ENCODE measurements at places on chromosomes 2 and 18.

DNA sequence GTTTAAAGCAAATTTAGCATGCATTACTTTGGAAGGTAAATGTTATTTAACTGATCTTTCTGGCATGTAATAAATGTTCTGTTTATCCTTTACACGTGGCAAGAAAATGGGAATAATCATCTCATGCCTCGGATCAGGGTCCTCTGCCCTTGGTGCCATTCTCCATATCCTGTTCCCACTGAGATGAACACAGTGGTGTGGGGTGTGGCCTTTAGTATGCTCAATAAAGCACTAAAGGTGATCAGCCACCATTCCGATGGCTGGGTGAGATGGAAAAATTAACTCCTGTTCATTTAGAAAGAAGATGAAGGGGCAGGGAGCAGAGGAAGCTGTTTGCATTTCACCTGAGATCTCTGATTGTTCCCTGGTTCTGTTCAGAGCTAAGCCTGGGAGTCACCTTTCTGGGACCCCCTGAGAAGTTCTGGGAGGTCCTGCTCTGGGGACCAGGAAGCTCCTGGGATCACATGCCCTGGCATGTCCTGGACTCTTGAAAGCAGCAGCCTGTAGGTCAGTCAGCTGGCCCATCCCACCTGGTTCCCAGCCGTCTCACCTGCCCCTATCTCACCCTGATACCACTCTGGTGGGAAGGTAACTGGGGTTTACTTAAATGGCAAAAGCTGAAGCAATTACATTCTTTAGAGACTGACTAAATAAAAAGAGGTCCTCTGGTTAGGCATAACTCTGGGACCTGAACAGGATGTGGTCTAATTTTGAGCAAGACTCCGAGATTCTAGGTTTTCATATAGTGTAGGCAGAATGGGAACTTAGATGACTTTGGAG lies 288.9 kb upstream of the EPAS1 start:
- no peak for DNase-seq

DNA sequence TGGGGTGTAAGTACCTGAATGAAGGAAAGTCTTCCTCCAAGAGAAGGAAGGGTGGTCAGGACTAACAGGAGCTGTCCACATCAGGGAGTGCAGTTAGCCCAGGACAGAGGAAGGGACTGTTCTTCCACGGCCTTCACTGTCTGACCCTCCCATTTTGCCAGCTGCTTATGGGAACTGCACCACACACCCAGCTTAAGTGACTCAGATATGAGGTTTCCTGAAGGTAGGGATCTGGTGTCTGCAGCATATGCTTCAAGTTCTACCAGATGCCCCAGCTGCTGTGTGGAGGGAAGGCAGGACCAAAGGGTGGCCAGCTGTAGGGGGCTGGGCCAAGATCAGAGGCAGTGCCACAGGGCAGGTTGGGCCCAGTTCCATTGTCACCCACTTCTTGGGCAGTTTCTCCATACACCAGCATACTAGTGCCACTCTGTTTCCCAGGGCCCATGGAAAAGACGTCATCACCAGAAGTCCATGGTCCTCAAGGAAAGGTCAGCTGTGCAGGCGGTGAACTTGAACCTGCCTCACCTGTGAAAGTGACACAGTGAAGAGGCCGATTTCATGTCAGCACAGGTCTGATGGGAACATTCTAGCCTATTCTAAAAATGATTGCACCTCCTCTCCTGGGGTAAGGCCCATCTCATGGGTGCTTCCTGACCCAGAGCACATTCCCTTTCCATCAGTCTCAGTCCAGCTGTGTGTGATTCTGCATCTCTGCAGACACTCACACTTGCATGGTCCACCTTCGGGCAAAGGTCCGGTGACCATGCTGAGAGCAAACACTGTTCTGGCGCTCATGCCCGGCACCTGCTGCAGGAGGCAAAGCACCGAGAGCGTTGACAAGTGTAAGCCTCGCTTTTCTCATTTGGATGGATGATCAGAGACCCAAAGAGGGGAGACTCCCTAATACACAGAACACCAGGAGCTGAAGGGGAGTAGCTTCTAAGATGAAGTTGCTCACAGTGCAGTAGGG lies 68.0 kb downstream of the ACAA2 start:
- no peak for DNase-seq

DNA sequence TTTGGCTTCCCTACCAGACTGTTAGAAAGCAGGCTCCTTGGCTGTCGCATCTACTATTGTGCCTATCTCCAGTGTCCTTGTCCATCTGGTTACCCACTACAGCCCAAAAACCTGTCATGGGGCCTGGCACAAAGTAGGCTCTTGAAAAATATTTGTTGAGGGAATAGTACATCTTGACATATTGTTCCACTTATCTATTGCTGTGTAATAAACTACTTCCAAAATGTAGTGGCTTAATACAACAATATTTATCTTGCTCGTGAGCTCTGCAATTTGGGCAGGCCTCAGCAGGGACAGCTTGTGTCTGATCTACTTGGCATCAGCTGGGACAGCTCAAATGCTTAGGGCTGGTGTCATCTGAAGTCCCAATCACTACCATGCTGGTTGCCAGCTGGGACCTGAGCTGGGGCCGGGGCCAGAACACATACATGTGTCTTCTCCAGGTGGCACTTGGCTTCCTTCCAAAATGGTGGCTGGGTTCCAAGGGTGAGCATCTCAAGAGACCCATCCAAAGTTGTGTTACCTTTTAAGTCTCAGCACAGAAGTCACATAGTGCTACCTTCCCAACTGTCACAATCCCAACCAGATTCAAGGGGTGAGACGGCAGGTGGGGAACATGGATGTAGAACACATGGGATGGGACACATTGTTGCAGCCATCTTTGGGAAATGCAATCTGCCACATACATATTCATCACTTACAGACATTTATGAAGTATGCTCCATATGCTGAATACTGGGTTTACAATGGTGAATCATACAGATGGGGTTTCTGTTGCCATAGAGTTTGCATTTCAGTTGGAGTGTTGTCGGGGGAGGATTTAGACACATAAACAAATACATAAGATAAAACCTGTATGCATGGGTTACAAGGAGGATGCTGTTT lies 134.2 kb downstream of the FOXI3 start:
- DNase-seq = no peak

DNA sequence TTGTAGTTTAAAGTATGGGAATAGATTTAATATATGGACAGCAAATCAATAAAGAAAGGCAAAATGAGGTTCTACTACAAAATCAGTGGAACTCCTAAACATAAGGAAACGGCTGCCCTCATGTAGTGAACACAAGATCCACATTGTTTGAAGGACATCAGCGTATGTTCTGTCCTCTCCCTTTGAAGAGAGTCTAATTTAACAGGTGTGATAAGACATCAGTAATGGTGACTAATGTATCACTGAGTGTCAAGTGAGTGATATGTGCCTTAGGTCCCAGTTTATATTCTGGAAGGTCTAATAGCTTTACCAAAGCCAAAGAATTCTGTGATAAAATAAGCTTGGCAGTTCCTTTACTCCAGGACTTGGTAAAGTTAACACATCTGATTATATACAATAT lies 248.7 kb downstream of the PTPRM start:
- no peak for DNase-seq

- peak; percentile 92 for DNase-seq
Observed at GRCh38 chr2:127700527-127701192, 637 bp upstream of the SFT2D3 start.

DNA sequence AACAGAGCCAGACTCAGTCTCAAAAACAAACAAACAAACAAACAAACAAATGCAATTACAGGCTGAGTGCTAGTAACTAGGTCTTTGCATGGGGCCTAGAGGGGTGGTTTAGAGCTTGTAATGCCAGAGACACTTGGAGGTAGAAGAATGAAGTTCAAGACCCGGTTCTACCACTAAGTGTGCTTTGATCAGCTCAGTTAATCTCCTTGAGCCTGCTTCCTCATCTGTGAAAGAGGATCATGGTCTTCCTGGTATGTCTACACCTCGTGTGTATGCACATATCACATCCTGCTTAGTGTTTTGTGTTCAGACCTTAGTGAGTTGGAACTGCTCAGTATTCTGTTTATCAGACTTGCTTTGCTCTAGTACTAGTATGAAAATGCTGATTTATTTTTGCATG lies 4.8 kb upstream of the ATP6V1C2 start:
- DNase-seq = no peak

DNA sequence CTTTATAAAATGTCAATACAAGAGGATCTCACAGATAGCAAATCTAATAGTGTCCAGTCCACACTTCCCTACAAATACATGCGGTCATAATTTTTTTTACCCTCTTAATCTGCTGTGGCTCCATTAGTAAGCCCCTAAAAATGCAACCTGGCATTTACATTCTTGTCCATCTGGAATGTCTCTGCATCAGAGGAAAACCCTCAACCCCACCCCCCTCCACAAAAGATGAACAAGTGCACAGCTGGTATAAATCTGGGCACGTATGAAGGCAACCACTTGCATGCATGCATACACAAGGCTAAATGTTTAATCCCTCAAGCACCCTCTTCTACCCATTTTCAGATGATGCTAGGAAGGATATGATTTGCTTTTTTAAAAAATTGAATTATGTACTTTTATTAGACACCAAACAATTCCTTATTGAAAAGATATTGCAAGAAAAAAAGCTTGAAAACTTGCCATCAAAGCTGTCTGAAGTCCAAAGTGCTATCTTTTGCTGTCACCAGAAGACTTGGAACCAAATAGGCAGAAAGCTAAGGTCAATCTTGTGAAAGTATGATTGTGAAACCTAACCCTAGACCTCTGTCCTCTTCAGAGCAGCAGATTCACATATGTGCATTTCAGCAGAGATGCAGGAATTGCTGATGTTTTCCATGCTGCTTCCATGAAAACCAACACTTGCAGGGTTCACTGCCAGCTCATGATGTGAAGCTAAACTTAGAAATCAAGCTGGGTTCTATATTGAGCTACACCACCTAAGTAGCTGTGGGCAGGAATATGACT lies 39.0 kb downstream of the IRS1 start:
- DNase-seq = no peak

- no peak for DNase-seq
Observed at GRCh38 chr2:98985905-98986666, 50.1 kb upstream of the CRACDL start.

GRCh38 chr2:203887677-203888076 lies 20.1 kb downstream of the CTLA4 start:
- no peak for DNase-seq

- no peak for DNase-seq
Observed at GRCh38 chr2:174121612-174122011, 126.7 kb downstream of the OLA1 start.

GRCh38 chr2:109318150-109318948 lies 189.3 kb downstream of the SH3RF3 start:
- no peak for DNase-seq

DNA sequence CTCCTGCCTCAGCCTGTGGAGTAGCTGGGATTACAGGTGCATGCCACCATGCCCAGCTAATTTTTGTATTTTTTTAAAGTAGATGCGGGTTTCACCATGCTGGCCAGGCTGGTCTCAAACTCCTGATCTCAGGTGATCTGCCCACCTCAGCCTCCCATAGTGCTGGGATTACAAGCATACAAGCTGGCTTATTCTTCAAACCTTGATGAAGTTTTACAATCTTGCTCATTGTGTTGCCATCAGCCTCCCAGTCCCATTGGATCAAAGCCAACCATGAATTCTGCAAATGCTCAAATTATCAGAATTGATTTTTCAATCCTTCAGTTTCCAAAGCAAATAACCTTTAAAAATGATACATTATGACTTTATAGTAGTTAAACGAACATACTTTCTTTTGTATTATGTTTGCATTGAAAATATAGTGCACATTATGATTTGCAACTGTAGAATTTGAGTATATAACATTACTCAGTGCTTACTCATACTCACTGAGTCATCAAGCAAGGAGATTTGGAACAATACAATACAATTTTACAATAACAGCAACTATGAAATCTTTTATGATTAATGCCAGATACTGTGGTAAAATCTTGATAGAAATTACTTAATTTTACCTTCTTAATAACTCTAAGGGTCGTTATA lies 1491.9 kb upstream of the CELF4 start:
- DNase-seq = no peak

- no peak for DNase-seq
Observed at GRCh38 chr18:46243095-46243494, 138.9 kb downstream of the HAUS1 start.

DNA sequence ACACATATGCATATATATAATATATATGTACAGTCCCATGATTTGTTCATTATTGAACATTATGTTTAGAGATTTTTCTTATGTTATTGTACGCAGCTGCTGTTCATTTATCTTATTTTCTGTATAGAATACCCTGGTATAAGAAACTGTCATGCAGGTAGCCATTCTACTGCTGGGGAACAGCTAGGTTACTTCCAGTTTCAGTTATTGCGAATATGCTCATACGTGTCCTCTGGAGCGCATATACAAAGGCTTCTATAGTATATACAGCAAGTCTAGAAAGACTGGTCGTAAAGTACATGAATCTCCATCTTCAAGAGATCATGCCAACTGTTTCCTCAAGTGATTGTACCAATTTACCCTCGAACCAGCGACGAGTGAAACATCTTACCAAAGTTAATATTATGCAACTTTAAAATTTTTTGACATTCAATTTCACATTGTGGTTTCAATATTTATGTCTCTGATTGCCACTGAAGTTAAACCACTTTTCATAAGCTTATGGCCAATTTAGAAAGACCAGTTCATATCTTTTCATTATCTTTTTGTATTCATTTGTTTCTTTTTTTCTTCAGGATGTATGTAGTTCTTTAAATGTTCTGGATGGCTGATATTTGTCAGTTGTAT lies 53.5 kb downstream of the RDH14 start:
- DNase-seq = no peak

GRCh38 chr2:97720746-97721145 lies 7.4 kb downstream of the ZAP70 start:
- DNase-seq = no peak

DNA sequence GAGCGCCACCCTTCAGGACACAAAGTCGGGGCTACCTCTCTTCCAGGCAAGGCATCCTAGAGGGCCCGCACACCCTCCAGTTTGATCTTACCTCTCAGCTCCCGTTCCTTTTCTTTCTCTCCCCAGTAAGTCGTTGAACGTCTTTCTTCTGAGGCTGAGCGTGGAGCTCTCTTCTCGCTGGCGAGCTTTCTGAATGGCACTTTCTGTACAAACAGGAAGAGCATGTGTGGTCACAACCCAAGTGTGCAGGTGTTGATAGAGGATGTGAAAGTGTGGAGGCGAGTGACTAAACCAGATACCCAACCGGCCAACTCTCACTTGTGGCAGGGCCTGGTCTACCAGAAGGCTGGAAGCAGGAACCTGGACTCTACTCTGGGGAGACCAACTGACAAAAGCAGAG lies at the start of gene AFF3:
Gene AFF3, minus strand, starts transcription at position 198 of the 400 bp plus-strand sequence. CDS start 38,136 bp downstream, outside the sequence.
- DNase-seq = no peak

- DNase-seq = peak; percentile 33
Observed at GRCh38 chr2:109009920-109010610, 21.0 kb upstream of the EDAR start.

DNA sequence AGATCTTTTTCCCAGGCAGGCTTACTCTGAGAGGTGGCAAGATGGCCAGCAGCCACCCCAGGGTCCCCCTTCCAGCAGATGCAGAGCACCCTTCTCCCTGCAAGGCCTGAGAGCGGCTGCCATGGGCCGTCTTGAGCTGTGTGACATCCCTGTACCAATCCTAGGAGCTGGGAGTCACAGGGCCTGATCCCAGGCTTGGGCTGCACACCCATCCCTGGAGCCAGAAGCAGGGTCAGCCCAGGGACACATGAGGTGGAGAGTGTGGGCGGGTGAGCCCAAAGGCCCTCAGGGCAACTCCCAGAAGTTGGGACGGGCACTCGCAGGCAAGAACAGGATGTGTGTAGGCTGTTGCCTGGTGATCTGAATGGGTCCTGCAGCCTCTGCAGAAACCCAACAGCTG lies 40.5 kb downstream of the CROCC2 start:
- DNase-seq = no peak

- no peak for DNase-seq
Observed at GRCh38 chr2:43791035-43791765, 17.4 kb downstream of the DYNC2LI1 start.

- DNase-seq = no peak
Observed at GRCh38 chr2:210593166-210593565, 36.8 kb downstream of the CPS1 start.
